ENCODE measurements at places on chromosomes 5 and 9.

DNA sequence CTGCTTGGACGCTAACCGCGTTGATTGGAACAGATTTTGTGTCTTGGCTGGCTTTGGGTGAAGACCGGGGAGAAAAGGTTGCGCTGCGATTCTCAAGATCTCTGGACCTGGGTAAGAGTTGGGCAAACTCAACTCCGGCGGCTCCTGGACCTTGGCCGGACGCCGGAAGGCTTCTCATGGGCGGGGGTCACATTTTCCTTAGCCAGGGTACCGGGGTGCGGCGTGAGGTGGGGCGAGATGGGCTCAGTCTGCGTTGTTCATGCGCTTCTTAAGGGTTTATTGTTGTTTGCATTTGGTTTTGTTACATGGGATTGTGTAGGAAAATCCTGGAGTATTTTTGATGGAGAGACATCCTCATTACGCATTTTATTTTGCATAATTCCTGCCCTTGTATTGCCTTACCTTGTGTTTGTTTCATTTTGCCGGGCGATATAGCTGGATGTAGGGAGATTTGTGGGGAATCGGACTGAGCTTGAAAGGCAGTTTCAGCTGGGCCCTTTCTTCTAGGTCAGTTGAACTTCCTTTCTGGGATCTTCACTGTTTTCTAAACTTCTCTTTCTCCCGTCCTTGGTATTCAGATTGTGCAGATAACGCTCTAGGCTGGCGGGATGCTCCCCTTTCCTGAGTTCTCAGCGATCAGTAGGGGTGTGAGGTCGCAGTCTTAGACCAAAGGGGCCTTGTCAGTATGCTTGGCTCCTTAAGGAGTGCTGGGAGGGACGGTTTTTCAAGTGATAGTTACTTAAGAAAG, 524 bp downstream of the MEGF10 start:
- DNase-seq = no peak

DNA sequence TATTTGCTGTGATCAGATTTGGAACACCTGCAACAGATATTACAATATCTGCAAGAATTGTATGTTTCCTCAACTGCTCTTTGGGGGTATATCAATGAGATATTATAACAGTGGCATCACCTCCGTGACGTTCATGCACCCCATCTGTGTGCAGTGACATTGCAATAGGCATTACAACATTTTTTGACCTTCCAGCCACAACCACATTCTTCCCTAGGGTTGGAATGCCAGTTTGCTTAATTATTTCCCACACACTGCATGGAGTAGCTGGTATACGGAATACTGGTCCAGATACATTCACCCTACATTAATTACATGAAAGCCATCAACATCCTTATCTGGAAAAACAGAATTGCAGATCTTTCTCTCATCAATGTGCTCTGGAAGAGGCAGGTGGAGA, 42.3 kb downstream of the FBXO4 start:
- no peak for DNase-seq

DNA sequence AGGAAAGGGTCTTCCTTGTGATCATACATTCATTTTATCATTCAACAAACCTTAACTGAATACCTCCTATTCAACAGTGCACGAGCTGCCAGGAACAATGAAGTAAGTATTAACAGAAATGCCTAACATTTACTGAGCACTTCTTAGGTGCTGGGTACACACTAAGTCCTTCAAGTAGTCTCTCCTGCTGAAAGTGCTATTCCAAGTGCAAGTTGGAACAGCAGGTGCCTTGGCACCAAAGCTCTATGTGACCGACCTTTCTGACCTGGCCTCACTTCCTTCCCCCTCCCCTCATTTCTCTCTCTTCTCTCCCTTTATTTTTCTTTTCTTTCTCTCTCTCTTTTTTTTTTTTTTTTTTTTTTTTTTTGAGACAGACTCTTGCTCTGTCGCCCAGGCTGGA, 94.5 kb downstream of the GRIA1 start:
- no peak for DNase-seq

DNA sequence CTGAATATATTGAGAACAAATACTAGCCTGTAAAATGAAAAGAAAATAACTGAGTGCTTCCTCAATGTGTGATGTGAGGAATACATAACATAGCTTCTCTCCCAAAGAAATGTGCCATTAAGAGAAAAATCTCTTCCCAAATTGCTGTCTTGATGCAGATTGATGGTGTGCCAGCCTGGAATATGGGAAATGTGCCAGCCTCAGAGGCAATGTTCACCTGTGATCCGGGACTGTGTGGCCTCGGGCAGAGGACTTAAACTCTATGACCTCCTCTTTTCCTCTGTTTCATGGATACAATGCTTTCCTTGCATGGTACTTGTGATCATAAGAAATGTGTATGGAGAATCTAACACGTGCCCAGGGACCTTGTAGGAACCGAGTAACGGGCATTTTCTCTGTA, 370.9 kb downstream of the DIRAS2 start:
- DNase-seq = no peak

- DNase-seq = no peak
Measured at GRCh38 chr9:133634081-133634691, 2.0 kb upstream of the DBH start.

DNA sequence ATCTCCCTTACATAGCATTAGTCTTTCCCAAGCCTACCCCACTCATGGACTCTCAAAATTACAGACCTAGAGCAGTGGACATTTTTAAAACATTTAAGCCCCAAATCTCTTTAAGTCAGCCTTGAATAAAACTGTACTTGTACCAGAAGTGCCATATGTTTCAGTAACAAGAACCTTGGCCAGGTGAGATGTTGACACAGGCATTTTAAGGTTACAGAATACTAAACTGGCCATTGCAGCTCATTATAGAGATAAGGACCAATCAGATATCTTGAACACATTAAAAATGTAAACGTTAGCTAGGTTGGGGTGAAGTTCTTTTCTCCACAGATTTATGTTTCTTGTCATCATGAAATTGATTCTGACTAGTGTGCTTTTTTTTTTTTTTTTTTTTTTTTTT, 103.8 kb upstream of the MIER3 start:
- DNase-seq = no peak

- DNase-seq = no peak
Measured at GRCh38 chr9:18493451-18493993, 19.6 kb downstream of the ADAMTSL1 start.

GRCh38 chr5:3597167-3598007, 1.8 kb downstream of the IRX1 start:
- DNase-seq = no peak

Measured in stimulated activated CD8-positive, alpha-beta memory T cell treated with anti-CD3 and anti-CD28 coated beads, Interleukin-7, amount 100 ng/mL, for 1 hour (primary cell).